ENCODE measurements at places on chromosomes 6 and 20.

DNA sequence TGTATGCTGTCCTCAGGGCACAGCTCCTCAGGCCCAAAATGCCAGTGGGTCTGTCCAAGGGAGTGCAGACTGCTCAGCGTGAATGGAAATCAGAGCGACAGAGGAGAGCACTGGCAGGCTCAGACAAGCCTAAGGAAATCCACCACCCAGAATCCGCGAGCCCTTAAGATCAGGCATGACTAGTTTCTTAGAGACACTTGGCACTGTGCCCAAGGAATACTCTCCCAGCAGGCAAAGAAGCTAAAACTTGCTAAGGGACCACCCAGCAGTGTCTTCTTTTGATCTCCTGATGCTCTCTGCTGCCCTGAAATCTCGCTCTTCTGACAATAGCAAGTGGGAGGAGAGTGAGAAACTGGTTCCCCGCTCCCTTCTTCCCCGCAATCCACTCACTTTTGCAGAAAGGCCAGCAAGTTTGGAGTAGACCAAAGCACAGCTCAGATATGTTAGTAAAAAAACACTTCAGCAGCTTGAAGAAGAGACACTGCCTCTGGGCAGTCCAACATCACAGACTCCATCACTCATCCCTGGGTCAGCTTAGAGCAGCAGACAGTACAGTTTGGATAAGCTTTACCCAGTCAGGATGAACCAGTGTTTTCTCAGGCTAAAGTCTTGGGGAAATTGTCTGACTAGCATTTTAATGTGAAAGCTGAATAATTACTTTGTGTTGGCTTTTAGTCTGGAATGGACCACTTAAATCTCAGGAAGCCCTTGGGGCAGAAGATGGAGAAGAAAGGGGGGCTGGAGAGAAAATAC is 32.4 kb downstream of the TRAF3IP2 start:
- DNase-seq = no peak

- DNase-seq = no peak
These were observed 55.6 kb upstream of the CARMIL1 start for GRCh38 chr6:25223490-25223991.

- DNase-seq = no peak
These were observed 982.9 kb downstream of the EYS start for GRCh38 chr6:64724091-64724490.

DNA sequence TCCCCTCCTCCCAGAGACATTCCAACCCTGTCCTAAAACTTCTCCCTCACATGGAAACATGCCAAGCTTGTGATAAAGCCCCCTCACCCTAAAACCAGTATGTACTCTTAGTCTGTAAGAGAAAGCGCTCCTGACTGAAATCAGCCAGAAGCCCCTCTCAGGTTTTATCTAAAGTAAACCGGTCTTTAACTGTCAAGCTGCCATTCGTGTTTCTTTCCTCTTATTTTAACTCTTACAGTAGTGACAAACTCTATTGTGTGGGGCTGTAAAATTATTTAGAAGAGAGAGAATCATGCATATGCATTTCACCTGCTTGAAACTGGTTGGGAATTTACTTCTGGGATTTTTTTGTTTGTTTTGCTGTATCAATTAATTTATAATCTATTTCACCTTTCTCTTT is 62.7 kb downstream of the FARS2 start:
- DNase-seq = no peak

- no peak for DNase-seq
These were observed 279.2 kb downstream of the PTPRK start for GRCh38 chr6:128241216-128241615.

- DNase-seq = no peak
These were observed 73.1 kb upstream of the RIPOR2 start for GRCh38 chr6:25008707-25009392.

GRCh38 chr6:62737792-62738191 is 451.8 kb upstream of the KHDRBS2 start:
- DNase-seq = no peak

- DNase-seq = no peak
These were observed 68.6 kb downstream of the ABHD12 start for GRCh38 chr20:25321991-25322390.

DNA sequence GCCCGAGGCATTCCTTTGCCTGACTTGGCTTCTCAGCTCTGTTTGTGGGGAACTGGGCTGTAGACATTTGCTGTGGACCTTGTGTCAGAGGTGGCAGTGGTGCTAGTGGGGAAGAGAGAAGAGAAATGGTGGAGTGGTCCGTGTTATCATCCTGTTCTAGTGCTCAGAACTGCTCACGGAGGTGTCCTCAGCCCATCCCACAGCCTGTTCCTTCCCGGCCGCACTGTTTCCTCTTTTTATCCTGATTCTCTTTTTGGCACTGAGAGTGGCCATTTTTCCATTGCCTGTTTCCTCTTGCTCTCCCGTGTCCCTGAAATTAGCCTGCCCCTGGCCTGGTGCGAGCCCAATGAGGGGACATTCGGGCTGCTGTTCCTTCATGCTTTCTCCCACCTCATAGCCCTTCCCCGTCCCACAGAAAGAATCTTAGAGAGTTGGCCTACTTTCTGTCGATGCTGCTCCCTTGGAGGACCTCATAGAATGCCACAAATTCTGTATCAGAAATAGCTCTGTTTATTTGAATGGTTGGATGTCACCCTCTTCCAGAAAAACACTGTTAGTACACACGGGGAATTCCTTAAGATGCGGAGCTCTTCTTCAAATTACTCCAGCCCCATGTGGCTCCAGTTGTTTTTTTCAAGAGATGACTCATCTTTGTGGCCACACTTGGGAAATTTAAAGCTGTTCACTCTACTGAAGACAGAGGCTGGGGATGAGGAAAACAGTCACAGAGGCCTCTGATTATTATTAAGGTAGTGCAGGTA is 26.1 kb downstream of the FARS2 start:
- peak; percentile 36 for DNase-seq

DNA sequence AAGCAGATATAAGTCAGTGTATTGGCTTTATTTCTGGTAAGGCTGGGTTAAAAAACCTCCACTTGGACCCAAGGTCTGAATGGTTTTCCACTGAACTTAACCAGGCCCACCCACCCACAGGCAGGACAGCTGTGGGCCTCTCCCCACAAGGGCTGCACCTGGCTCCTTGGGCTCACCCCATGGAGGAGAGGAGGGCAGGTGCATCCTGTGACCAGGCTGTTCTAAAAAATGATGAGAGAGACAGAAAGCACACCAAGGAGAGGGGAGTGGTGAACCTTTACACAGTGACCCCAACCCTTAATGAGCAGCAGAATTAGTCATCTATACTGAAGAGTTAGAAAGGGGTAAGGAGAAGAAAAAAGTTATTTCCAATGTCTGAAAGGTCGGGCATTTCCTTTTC is 34.5 kb upstream of the DUSP22 start:
- no peak for DNase-seq

- no peak for DNase-seq
These were observed 208.4 kb downstream of the CDH4 start for GRCh38 chr20:61460261-61461052.

DNA sequence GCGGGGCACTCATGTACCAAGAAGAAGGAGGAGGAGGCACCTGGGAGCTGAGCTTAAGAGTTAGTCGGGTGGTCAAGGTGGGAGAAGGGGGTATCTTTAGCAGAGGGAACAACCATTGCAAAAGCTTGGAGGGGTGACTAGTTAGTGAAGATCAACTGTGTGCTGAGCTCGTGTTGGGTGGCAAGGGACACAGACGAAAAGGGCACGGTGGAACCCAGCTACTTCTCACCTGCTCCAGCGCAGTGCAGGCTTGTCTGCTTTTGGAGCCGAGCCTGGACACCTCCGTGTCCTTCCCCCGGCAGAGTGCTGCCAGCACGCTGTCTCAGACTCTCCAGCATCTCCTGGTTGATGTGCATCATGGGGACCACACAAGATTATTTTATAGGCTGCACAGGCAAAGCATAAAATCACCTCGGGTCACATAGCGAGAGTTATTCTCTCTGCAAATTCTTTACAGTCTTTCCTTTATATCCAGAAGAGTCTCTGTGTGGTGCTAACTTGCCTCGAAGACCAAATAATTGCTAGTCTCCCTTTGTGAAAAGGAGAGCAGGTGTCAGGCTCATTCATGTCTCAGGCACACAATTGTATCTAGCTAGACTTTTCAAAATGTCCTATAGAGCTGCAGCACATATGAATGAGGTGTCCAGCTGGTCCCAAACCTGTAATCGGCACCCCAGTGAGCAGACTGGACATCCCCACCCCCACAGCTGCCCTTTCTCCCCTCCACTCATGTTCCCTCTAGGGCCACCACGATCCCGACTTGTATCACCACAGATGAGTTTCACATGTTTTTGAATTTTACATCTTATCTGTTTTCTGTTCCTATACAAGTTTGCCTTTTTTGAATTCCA is 123.4 kb downstream of the CEBPB start:
- no peak for DNase-seq

GRCh38 chr6:40391851-40392517 is 195.2 kb downstream of the LRFN2 start:
- DNase-seq = no peak

DNA sequence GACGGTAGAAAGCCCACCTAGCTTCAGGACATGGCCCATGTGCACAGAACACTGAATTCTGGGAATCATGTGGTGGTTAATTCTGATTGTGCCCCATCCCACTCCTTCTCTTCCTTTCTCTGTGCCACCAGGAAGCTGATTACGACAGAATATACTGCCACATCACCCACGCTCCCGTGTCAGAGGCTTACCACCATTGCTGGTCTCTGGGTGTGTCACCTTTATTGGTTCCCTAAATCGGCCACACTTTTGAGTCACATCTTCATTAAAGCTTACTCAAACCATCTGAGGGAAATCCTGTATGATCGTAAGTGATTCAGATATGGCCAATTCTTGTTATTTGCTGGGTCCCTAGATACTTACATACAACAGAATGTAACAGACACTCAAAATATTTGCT is 3.1 kb downstream of the TRMT6 start:
- no peak for DNase-seq

GRCh38 chr6:142886431-142887170 is 58.4 kb downstream of the HIVEP2 start:
- DNase-seq = no peak

DNA sequence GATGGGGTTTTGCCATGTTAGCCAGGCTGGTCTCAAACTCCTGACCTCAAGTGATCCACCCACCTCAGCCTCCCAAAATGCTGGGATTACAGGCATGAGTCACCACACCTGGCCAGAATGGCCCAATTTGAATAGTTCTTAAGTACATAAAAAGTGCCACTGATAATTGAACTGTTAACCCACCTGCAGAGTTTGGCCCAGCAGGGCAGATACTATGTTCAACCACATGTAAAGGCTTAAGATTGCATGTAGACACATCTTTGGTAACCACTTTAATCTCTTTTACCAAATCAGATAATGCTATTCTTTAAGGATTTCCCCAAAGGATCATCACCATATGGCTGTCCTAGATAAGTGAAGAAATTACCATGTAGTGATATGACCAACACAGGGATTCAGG is 21.3 kb upstream of the SGK1 start:
- DNase-seq = no peak

DNA sequence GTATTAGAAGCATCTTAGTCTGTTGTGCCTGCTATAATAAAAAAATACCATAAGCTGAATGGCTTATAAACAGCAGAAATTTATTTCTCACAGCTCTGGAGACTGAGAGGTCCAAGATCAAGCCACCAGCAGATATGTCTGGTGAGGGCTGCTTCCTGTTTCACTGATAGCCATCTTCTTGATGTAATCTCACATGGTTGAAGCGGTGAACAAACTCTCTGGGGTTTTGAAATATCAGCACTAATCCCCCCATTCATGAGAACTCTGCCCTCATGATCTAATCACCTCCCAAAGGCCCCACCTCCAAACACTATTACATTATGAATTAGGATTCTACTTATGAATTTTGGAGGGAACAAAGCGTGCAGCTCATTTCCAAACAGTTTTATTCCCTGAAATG is 11.6 kb upstream of the CLVS2 start:
- DNase-seq = no peak

- DNase-seq = no peak
These were observed 58.2 kb downstream of the DNAH8 start for GRCh38 chr6:38773338-38773737.

DNA sequence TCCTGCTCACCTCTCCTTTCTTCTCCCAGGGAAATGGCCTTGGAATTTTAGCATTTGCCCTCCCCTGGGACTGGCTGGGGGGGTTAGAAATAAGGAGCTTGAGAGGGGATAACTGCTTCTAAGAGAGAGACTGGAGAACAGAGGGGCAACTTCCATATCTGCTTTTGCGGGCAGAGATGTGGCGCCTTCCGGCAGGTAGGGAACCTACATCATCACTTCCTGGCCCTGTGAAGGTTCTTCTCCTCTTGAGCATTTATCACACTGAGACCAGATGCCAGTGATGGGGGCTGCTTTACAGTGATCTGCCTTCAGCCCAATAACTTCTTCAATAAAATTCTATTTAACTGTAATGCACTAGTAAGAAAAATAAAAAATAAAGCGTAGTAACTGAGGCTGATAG is 48.1 kb downstream of the TBC1D7 start:
- no peak for DNase-seq

- no peak for DNase-seq
These were observed 79.8 kb upstream of the KCNK16 start for GRCh38 chr6:39402239-39402751.

DNA sequence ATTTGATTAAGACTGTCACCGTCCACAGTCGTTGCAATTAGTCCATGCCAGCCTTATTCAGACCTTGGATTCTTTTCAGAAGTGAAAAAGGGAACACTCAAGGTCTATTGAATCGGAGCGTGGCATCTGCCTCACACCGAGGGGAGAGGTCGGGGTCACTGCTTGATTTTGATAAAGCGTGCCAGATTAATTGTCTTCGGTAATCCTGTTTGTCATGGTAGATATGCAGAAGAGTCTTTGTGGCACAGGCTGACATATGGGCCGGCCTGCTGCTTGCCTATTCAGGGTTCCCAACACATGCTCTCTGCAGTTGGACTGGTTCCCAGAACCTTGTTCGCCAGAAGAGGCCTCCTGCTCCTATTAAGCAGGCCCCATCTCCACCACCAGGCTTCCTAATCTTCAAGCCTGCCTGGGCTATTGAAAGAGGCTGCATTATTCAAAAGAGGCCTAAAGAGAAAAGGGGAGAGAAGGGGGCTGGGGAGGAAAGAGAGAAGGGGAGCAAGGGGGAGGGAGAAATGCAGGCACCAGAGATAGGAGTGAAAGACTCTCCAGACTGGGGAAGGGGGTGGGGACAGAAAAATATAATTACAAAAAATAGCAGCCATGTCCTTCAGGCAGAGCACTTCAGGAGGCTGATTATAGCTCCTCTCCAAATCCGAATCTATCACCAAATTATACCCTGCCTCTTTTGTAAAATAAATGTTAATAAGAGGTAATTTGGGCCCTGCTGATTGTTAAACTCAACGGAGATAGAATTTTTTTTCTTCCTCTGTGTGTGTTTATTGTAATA is 611.3 kb downstream of the HDGFL1 start:
- peak; percentile 46 for DNase-seq

Data from non-pigmented ciliary epithelial cell (primary cell).